Activated T-helper 1 cell treated with anti-CD3 and anti-CD28 coated beads, Interleukin-2, amount 50 U/mL, for 16 hours (primary cell): ENCODE measurements at places on chromosomes 5 and 9.

DNA sequence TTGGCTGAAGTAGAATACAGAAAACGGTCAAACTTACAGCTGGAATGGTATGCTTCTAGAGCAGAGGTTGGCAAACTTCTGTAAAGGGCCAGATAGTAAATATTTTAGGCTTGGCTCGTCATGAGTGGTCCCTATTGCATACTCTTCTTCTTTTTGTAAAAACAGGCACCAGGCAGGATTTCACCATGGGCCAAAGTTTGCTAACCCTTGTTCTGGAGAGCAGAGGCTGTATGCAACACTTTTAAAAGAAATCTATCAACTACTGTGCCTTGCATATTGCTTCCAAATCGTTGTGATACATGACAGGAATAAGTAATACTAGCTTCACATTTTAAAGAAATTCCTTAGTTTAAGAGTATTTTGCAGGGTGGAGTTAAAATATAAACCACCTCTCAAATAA, 15.6 kb upstream of the COL23A1 start:
- DNase-seq = no peak

GRCh38 chr9:130860458-130861316, 25.6 kb downstream of the ABL1 start:
- no peak for DNase-seq

DNA sequence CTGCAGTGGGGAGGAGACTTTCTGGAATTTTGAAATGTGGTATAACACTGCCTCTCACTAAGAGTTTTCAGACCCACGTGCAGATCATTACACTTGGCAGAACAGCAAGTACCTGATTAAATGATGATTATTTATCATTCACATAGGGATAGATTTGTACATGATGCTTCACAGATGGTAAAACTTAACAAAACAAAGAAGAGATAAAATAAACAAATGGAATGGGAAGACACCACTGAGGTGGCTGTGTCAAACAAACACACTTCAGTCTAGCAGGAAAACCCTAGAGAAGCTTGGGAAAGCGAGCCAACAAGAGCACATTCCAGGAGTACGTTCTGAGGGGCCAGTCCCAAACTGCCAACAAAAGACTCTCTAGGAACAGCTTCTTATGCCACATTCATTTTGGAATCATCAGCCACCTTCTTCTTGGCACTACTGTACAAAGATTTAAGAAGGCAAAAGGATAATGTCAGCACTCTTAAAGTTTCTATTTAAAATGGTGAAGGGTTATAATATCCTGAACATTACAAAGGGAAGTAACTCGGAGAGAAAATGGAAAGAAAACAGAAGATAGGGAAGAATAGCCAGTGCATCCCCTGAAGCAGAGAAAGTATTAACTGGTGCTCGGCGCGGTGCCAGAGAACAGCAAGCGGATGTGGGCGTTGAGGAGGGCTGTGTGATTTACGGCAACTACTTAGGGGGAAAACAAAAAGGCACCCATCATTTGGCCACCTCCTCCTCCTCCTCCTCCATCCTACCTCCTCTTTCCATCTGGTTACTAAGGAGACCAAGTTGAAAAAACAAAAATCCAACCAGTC, 1.6 kb downstream of the MED27 start:
- no peak for DNase-seq

- DNase-seq = no peak
These were observed 12.6 kb downstream of the OLFML2A start for GRCh38 chr9:124789531-124789930.

- DNase-seq = no peak
These were observed 11.4 kb downstream of the YTHDC2 start for GRCh38 chr5:113524927-113525326.

- no peak for DNase-seq
These were observed 176.7 kb upstream of the PPP2R2B start for GRCh38 chr5:147055089-147055826.

- DNase-seq = no peak
These were observed 85.0 kb downstream of the MEGF10 start for GRCh38 chr5:127375544-127376091.
